ENCODE measurements at places on chromosomes 11 and 22.

DNA sequence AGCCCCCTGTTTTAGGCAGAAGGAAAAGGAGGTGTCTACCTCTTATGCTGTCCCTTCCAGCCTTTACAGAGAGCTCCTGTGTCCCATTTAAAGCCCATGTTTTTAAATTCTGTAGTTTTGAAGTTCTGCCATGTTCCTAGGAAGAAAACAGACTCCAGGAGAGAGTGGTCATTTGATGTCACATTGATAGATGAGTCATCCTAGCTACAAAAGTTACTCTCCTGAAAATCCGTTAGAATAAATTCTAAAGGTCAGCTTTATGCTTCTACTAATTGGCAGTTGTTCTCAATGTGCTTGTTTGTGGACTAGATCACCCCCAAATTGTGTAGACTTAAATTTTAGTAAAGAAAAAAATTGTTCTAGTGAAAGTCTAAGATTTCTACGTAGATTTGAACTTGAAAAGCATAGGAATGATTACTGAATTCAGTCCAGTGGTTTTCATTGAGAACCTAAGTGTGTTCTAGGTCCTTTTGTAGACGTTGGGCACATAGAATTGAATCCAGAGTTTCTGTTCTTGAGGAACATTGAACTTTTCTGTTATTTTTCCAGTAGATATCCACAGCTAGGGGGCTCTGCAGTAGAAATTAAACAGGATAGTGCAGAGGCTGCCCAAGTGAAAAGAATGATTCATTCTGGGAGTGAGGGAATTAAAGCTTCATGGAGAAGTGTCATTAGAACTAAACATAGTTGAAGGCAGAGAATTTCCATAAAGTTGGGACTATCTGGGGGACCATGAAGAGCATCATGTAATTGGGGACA lies 140.6 kb upstream of the RASSF10 start:
- DNase-seq = no peak

GRCh38 chr11:22635689-22636088 lies 10.1 kb upstream of the FANCF start:
- DNase-seq = no peak

- DNase-seq = no peak
Observed at GRCh38 chr11:132177106-132177505, 806.7 kb downstream of the NTM start.

- peak; percentile 45 for DNase-seq
Observed at GRCh38 chr22:46297151-46297812, 612 bp downstream of the GTSE1 start.

DNA sequence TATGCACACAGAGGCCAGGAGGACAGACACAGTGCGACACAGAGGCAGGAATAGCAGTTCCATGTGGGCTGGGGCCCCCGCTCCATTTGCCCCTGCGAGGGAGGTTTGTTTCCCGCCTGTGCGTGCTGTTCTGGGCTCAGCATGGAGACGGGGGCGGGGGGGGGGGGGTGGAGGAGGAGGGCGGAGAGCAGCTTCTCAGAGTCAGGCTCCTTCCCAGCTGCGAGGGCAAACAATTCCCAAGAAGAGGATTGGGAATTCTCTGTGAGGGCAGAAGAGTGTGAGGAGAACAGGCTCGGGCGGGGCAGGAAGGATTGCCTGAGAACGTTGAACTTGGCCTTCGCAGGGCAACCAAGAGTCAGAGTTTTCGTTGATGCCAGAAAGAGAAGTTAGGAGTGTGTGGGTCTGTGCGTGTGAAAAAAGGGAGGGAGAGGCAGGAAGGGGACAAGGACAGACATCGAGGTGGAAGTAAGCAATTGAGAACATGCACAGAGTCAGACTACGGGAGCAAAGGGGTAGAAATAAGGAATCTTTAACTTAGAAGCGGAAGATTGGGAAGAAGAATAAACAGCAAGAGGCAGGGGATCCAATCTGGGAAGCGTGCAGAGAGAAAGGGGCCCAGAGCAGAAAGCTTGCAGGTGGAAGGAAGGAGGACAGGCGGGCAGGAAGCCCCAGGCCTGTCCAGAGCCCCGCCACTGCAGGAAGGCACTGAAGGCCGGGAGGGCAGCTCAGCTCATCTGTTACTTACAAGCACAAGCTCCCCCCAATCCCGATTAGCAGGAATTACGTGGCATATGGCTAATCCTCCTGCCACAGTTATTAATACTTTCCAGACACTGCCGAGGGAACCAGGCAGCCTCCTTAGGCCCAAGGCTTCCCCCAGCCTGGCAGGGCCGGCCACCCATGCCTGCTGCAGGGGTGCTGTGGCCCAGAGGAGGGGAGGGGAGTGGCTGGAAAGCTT lies 15.6 kb upstream of the JAM3 start:
- DNase-seq = peak; percentile 99

DNA sequence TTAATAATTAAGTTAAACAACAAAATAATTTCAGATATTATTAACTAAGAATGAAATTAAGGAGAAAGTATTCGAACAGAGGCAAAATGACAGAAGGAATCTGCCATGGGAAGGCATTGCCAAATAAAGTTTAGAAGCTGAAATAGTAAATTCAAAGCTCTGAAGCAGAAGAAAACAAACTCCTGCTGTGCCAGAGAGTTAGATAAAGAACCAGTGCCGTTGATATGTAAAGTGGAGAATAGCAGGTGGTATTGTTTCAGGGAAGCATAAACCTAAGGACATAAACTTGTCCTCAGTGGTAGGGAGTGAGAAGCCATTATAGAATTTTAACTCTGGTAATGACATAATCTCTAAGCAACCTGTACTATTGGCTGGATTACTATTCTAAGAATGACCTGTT lies 2.7 kb upstream of the HBG2 start:
- no peak for DNase-seq

GRCh38 chr11:134181707-134182106 lies 42.1 kb downstream of the NCAPD3 start:
- DNase-seq = no peak

GRCh38 chr11:68142028-68142412 lies 20.8 kb upstream of the CHKA start:
- no peak for DNase-seq

- no peak for DNase-seq
Observed at GRCh38 chr11:75777461-75778110, 9.0 kb downstream of the DGAT2 start.

DNA sequence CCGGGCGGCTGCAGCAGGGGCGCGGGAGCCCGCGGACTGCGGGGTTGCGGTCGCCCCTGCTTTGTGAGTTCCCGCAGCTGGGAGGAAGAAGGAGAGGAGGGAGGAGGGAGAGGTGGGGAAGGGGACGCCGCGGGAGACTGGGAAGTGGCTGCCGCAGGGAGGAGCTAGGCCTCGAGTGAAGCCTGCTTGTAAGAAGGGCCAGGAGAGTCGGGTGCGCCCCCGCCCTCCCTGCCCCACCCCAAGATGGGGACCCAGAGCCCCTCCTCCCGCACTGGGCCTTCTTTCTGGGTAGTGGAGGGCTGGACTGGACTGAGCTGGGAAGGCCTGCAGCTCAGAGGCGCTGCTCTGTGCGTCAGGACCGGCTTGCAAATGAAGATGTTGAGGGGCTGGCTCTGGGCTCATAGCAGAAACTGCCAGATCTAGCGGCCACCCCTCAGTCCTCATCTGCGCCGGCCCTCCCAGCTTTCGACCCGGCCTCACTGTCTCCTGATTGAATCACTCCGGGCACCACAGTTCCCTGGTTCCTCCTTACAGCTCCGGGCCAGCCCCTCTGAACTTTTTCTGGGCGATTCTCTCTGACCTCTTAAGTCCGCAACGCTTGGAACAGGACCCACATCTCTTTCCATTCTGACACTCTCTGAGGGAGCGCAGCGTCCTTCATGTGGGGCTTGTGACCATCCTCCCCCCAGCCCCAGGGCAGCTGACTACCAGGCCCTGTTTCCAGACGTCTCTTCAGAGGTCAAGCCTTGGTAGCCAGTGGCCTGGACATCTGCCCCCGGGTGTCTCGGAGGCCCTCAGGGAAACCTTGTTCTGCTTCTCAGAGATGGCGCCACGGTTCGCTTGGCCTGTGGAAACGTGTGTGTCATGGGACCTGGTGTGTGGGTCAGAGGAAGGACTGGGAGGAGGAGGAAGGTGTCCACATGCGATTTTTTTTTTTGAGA lies 21.9 kb downstream of the SERPINH1 start:
- DNase-seq = peak; percentile 54

- DNase-seq = no peak
Observed at GRCh38 chr11:34394771-34395300, 37.0 kb upstream of the ABTB2 start.

GRCh38 chr11:84106541-84106940 lies 820.4 kb upstream of the CCDC90B start:
- DNase-seq = no peak

DNA sequence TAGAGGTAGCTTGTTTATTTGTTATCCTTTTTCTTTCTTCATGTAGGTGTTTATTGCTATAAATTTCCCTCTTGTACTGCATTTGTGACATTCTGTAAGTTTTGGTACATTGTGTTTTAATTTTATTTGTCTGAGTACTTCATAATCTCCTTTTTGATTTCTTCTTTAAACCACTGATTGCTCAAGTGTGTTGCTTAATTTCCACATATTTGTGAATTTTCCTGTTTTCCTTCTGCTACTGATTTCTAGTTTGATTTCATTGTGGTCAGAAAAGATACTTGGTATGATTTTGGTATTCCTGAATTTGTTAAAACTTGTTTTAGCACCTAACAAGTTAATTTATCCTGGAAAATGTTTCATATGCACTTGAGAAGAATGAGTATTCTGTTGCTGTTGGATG lies 15.1 kb downstream of the OR10V1 start:
- no peak for DNase-seq

GRCh38 chr22:32775957-32776356 lies 25.5 kb upstream of the TIMP3 start:
- peak; percentile 7 for DNase-seq

DNA sequence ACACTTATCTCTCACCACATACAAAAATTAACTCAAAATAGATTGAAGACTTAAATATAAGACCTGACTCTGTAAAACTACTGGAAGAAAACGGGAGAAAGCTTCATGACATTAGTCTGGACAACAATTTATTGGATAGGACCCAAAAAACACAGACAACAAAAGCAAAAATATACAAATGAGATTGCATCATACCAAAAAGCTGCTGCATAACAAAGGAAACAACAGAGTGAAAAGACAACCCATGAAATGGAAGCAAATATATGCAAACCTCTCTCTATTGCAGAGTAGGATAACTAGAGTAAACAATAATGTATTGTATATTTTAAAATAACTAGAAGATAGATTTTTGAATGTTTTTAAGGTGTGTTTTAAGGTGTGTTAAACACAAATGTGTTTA lies 11.2 kb downstream of the MRGPRX2 start:
- no peak for DNase-seq
